ENCODE measurements at places on chromosomes 5 and 9. TPM values are rescaled to one million over a fixed set of nuclear protein-coding genes. Genes with fewer than 3 reads are reported as not detected.

The IFNA21 gene
- total RNA-seq, result not detected

The C5 gene
- total RNA-seq, result 11.5 TPM

The DMGDH gene
- total RNA-seq, result 8.1 TPM

The PCAT7 gene
- 3.8 TPM for total RNA-seq

The CLIC3 gene
- total RNA-seq, result 39.7 TPM

The INSL4 gene
- not detected for total RNA-seq

The OLFM1 gene
- not detected for total RNA-seq

The MYOT gene
- total RNA-seq, result not detected

The SMU1 gene
- 12.6 TPM for total RNA-seq

The MARCOL gene
- total RNA-seq, result not detected

The NEURL1B gene
- total RNA-seq, result 20.4 TPM

The CCIN gene
- total RNA-seq, result not detected

The ENTREP1 gene
- total RNA-seq, result 0.30 TPM

The SPAG8 gene
- total RNA-seq, result 1.0 TPM

The ARHGEF37 gene
- 5.5 TPM for total RNA-seq

The CCNO gene
- total RNA-seq, result 4.7 TPM

The SPINK13 gene
- total RNA-seq, result not detected

The SPATA31C1 gene
- total RNA-seq, result not detected

The BAAT gene
- not detected for total RNA-seq

The FAM200C gene
- 8.6 TPM for total RNA-seq

The TTC23L gene
- total RNA-seq, result 7.1 TPM

The DAB2 gene
- 25.8 TPM for total RNA-seq

The PPP2R2B gene
- total RNA-seq, result not detected

The SEPTIN8 gene
- total RNA-seq, result 24.2 TPM

The SLC46A2 gene
- total RNA-seq, result not detected

The PCDHA6 gene
- total RNA-seq, result not detected

The INIP gene
- total RNA-seq, result 28.0 TPM

The SLC30A5 gene
- total RNA-seq, result 35.2 TPM

The DND1 gene
- total RNA-seq, result 1.2 TPM

The SCGB3A2 gene
- total RNA-seq, result not detected

The NDUFA8 gene
- total RNA-seq, result 73.4 TPM

The ADGRD2 gene
- not detected for total RNA-seq

The FAM221B gene
- total RNA-seq, result not detected

The SLC34A3 gene
- 1.4 TPM for total RNA-seq

The UBAP1 gene
- total RNA-seq, result 33.8 TPM

The TIMD4 gene
- not detected for total RNA-seq

The PCDHB2 gene
- total RNA-seq, result 4.0 TPM

The ZNF879 gene
- 0.83 TPM for total RNA-seq

The TMOD1 gene
- 7.1 TPM for total RNA-seq

The CSNK1A1 gene
- total RNA-seq, result 300 TPM

The LIX1 gene
- not detected for total RNA-seq

The DEPDC1B gene
- 25.6 TPM for total RNA-seq

The NFIB gene
- total RNA-seq, result 29.0 TPM

The PCDHB16 gene
- total RNA-seq, result not detected

The FGD3 gene
- 84.9 TPM for total RNA-seq

The BNC2 gene
- total RNA-seq, result 2.9 TPM

The FEM1C gene
- 11.3 TPM for total RNA-seq

The GPR150 gene
- 0.17 TPM for total RNA-seq

The SH3RF2 gene
- 37.2 TPM for total RNA-seq

The PCDHGC4 gene
- not detected for total RNA-seq

The SLCO6A1 gene
- not detected for total RNA-seq

The GABRG2 gene
- total RNA-seq, result not detected

The MLANA gene
- total RNA-seq, result not detected

The NSUN2 gene
- total RNA-seq, result 148 TPM

The MRPS2 gene
- total RNA-seq, result 84.4 TPM

The NOTCH1 gene
- 39.2 TPM for total RNA-seq

The HTR1A gene
- total RNA-seq, result not detected

The SPATA24 gene
- 6.5 TPM for total RNA-seq

The IL13 gene
- not detected for total RNA-seq

All from PC-9 (cell line).